Small intestine (tissue), 16 donors: ENCODE measurements at places on chromosomes 3 and 15.

GRCh38 chr3:152516216-152516615 is 247.5 kb downstream of the MBNL1 start:
- DNase-seq, result no peak

GRCh38 chr15:76815421-76815820 is 89.7 kb downstream of the SCAPER start:
- no peak for DNase-seq

DNA sequence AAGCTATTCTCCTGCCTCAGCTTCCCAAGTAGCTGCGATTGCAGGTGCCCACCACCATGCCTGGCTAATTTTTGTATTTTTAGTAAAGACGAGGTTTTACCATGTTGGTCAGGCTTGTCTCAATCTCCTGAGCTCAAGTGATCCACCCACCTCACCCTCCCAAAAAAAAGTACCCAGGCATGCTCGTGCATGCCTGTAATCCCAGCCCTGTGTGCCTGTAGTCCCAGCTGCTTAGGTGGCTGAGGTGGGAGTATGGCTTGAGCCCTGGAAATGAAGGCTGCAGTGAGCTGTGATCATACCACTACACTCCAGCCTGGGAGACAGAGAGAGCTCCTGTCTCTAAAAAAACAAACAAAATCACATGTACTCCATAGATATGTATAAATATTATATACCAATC is 176.5 kb downstream of the SOX2 start:
- no peak for DNase-seq

DNA sequence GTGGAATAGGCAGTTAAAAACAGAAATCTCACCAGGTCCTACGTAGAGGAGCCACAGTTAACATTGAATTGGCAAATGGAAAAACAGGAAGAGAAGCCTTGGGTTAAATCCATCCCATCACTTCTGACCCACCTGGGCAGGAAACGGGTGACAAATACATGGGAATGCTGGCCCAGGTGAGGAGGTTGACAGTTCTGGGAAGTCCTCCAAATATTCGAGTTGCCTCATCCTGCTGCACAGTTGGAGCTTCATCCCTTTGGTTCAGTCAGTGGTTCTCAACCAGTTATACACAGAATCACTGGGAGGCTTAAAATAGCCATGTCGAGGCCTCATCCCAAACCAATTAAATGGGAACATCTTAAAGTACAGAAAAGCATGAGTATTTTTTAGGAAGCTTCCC is 5.3 kb downstream of the MYZAP start:
- DNase-seq, result no peak

GRCh38 chr3:192850451-192850981 is 67.1 kb downstream of the MB21D2 start:
- DNase-seq, result peak; percentile 97

GRCh38 chr15:65916041-65916663 is 46.9 kb downstream of the RAB11A start:
- no peak for DNase-seq

DNA sequence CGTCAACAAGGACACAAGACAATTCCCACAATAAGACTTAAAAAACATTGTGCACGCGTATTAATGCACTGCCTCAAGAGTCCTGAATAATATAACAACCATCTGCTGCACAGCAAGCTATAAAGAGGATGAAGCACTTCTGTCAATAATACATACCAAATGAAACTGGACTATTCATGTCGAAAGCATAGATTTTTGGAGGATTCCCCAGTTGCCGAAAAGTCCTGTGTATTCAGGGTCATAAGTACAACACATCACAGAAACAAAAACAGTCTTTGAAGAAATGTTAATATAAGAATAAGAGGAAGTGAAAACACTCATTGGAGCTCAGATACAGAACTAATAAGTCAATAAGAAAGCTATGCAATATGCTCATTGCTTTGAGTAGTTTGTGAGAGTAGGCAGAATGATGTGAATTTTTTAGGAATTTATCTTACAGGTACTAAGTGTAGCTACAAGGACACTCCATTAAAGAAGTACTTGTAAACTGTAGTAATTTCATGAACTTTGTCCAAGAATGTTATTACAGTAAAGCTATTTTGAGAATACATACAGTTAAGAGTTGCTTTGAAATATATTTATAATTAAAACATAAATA is 31.6 kb downstream of the CBLB start:
- DNase-seq, result no peak

GRCh38 chr3:174538151-174538550 is 321.0 kb upstream of the NAALADL2 start:
- DNase-seq, result no peak

GRCh38 chr15:75107516-75107907 is 84.1 kb downstream of the PPCDC start:
- DNase-seq, result no peak

- peak; percentile 41 for DNase-seq
These were observed 248.5 kb downstream of the PTPRG start for GRCh38 chr3:61809879-61810278.

DNA sequence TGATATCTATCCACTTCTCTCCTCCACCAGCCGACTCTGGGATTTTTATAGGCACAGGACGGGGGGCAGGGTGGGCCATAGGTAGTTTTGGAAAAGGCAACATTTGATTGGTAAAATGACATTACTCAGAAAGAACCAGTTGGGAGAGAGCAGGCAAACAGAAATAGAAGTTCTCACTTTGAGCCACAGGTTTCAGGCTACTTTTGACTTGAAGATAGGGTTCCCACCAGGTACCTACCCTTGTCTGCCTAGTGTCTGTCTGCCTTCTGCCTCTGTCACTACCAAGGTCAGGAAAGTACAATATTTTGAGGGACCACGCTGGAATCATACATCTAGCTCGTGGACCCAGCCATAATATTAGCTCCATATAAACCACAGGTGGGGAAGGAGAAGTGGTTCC is 412.9 kb upstream of the GRM7 start:
- no peak for DNase-seq

GRCh38 chr15:40844696-40845030 is 815 bp downstream of the SPINT1 start:
- peak; percentile 31 for DNase-seq

GRCh38 chr15:23484870-23485269 is 37.8 kb upstream of the GOLGA6L2 start:
- no peak for DNase-seq
